ENCODE measurements at places on chromosomes 12 and 14. TPM values are rescaled to one million over a fixed set of nuclear protein-coding genes. Genes with fewer than 3 reads are reported as not detected.

Gene PROX2
- polyA plus RNA-seq, result not detected

Gene RIN3
- polyA plus RNA-seq, result 3.7 TPM

Gene ABHD12B
- 0.32 TPM for polyA plus RNA-seq

Gene LMO3
- polyA plus RNA-seq, result 2.0 TPM

Gene HSPB8
- polyA plus RNA-seq, result 34.3 TPM

Gene LRIG3
- polyA plus RNA-seq, result 80.1 TPM

Gene CNTN1
- polyA plus RNA-seq, result 0.19 TPM

Gene TMEM119
- 67.0 TPM for polyA plus RNA-seq

Gene POTEG
- not detected for polyA plus RNA-seq

Gene TSPAN11
- 0.37 TPM for polyA plus RNA-seq

Gene OR4E2
- not detected for polyA plus RNA-seq

Gene TPPP2
- not detected for polyA plus RNA-seq

Gene DNAAF2
- polyA plus RNA-seq, result 6.6 TPM

Gene FRMD6
- polyA plus RNA-seq, result 221 TPM

Gene ZNF705A
- polyA plus RNA-seq, result not detected

Gene BHLHE41
- polyA plus RNA-seq, result 0.96 TPM

Gene FGD4
- 4.7 TPM for polyA plus RNA-seq

Gene CMAS
- 22.4 TPM for polyA plus RNA-seq

Measured in AG04450 (cell line).